ENCODE measurements at places on chromosomes 5 and 9. TPM values are rescaled to one million over a fixed set of nuclear protein-coding genes. Genes with fewer than 3 reads are reported as not detected.

- no peaks in the 10 kb centered on the region for H3K36me3 ChIP-seq
- H3K27me3 ChIP-seq = no peaks in the 10 kb centered on the region
- DNase-seq = no peak
- H3K4me1 ChIP-seq = no peaks in the 10 kb centered on the region
- no peak overlapping the region for H3K27ac ChIP-seq
- H3K4me3 ChIP-seq = no peak overlapping the region
Measured at GRCh38 chr9:125537442-125538091, 169.4 kb downstream of the MAPKAP1 start.

- DNase-seq = no peak
- H3K4me1 ChIP-seq = no peaks in the 10 kb centered on the region
- no peak overlapping the region for H3K4me3 ChIP-seq
Measured at GRCh38 chr9:113844466-113844865, 31.6 kb upstream of the ZNF618 start.

DNA sequence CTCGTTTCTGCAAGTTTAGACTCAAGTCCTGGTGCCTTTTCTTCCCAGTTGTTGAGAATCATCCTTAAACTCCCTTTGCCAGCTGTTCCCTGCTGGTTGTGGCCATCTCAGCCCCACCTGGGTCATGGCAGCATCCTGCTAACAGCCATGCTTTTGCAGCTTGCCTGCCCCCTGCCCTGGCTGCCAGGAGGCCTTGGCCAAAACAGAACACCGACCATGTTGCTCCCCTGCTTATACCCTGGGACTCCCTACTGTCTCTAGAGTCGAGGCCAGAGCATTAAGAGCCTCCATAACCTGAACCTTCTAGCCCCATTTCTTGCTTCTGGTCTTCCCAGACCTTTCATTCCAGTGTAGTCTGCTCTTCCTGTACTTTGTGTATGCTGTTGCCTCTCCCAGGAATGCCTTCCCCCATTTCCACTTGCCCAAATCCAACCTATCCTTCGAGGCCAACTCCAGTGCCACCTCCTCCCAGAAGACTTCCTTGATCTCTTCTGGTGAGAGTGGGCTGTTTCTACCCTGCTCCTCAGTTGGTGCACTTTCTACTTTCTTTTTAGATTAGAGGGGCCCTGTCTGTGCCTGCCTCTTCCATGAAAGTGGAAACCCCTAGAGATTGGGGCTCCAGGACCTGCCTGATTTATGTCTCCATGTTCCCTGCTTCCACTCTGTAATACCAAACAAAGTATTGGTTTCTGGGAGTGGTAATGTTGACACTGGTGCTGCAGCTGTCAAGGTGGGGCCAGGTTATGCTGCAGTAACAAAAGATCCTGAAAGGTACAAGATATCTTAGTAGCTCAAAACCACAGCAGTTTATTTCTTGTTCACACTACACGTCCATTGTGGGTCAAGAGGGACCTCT lies 88.2 kb downstream of the AMBP start:
- no peaks in the 10 kb centered on the region for H3K27me3 ChIP-seq
- no peak overlapping the region for H3K4me3 ChIP-seq
- H3K4me1 ChIP-seq = no peaks in the 10 kb centered on the region
- no peak overlapping the region for H3K27ac ChIP-seq
- DNase-seq = no peak

EIF4EBP3 gene
- total RNA-seq = 10.1 TPM

ANKRD31 gene
- total RNA-seq = 0.13 TPM

DNA sequence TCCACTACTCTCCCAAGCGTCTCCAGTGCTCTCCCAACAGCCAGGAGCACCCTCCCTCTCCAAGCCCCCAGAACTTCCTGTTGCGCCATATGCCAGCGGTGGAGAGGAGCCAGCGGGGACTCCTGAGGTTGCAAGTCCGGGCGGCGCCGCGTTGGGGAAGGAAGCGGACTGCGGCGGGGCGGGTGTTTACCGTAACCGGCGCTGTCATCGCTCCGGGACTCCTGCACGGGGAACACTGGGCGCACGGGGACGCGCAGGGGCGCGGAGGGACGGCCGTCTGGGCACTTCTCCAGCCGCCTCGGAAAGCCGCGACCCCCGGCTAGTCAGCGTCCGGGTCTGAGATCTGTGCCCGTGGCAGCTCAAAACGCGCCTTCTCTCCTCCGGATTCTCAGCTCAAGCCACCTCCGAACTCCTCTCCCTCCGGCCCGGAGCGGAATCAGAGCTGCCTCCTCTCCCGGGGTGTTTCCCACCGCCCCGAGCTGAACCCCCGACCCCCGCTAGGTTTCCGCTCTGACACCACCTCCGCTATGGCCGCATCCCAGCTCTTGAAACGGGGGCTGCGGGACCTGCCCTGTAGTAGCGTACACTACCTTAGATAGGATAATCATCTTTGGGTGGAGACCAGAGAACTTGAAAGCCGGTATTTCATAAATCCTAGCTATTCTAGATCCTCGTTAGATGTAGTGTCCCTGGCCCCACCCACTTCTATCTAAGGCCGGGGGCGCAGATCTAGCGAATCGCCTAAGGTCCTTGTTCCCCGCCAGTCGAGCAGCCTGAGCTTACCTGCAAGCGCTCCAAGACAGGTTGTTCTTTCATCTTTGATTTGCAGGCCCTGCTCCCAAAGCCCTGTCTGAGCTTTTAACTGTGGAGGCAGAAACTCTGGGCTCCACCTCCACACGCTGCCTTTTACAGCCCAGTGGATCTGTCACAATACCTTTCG lies at the start of gene TRPM6:
Gene TRPM6 (minus strand): TSS at position 881 of the 940 bp plus-strand sequence. CDS start 65 bp downstream, at position 816.
- H3K27ac ChIP-seq = no peak within 1 kb of the TSS
- H3K27me3 ChIP-seq = no peaks in the 10 kb centered on the region
- DNase-seq = peak; percentile 78

GRCh38 chr9:71767163-71767775 lies 1.0 kb downstream of the CEMIP2 start:
- H3K4me1 ChIP-seq = no peaks in the 10 kb centered on the region
- no peaks in the 10 kb centered on the region for H3K27me3 ChIP-seq
- no peak overlapping the region for H3K27ac ChIP-seq
- peaks cover 5% of the 10 kb centered on the region for H3K36me3 ChIP-seq
- no peak for DNase-seq
- H3K4me3 ChIP-seq = peak overlapping the region; percentile 96

DNA sequence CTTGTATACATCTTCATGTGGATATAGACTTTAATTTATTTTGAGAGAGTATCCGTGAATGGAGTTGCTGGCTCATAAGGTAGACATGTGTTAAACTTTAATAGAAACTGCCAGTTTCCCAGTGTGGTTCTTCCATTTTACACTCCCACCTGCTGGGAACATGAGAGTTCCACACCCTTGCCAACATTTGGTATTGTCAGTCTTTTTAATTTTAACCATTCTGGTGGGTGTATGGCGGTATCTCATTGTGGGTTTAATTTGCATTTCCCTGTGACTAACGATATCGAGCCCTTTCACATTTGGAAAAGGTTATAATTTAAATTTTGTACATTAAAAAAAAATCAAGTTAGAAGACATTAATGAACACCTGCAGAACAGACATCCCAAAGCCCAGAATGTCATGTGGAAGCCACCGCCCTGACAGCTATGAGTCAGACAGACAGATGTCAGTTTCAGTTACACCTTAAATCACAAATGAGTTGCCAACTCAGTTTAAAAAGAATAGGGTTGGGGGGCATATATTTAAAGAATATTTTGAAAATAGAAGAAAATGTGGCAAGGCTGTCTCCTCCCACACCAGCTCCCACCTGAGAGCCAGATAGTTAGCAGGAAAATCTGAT lies 36.9 kb downstream of the ANKRD33B start:
- H3K36me3 ChIP-seq = no peaks in the 10 kb centered on the region
- H3K27me3 ChIP-seq = no peaks in the 10 kb centered on the region
- no peak for DNase-seq
- no peak overlapping the region for H3K4me3 ChIP-seq

DNA sequence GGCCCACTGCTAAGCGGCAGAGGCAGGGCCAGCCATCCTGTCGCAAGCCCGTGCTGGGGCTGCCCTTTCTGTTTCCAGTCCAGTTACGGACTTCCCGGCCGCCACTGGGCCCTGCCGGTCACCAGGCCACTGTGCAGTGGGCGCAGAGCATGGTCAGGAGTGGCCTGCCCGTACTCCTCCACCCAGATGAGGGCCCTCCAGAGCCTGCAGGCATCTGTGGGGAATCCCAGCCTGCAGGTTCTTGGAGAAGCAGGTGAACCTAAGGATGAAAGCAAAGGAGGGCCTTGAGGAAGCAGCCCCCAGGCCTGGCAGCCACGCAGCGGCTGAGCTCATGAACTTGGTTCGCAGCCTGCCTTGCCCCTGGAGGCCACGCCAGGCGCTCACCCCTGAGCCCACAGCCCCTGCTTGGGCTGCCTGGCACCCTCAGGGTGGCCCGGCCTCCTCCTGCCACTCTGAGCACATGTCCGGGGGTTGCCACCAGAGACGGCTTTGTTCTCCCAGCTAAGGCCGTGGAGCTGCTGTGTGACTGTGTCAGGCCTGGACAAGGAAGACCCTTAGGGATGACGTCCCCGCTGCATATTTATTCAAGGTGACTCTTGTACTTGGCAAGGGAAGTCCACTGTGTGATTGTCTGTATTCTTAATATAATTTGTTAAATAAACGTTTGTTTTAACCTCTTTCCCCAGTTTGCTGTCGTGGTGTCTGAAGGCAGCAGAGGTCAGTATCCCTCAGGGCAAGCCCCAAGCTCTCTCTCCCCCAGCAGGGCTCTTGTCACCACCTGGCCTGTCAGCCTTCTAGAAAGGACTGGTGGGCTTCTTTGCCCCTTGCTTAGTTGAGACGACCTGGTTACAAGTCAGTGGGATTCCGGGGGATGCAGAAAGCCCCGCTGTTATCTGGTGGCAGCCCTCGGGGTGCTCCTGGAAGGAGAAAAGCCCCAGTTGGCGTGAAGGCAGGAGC lies 107.1 kb upstream of the LMX1B start:
- no peak for DNase-seq
- H3K36me3 ChIP-seq = no peaks in the 10 kb centered on the region
- H3K4me1 ChIP-seq = no peaks in the 10 kb centered on the region
- no peak overlapping the region for H3K27ac ChIP-seq
- no peaks in the 10 kb centered on the region for H3K27me3 ChIP-seq

DNA sequence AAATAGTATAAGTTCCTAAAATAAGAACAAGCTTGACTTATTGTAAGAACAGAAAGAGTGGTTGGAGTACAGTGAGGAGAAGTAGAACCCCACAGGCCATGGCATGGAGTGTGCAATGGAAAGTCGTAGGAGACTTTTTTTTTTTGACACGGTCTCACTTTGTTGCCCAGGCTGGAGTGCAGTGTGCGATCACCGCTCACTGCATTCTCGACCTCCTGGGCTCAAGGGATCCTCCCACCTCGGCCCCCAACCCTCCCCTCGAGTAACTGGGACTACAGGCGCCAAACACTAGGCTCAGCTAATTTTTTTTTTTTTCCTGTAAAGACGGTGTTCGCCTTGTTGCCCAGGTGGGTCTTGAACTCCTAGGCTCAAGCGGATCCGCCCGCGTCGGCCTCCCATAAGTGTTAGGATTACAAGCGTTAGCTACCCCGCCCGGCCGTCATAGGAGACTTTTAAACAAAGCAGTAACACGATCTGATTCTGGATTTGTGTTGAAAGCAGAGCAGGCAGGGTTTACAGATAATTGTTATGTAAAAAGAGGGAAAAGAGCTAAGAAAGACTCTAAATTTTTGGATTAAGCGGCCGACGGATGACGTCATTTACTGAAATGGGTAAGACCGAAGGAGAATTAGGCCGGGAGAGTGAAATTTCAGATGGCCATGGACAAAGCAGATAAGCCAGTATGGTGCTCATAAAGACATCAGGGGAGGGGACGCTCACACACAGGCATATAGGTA lies 752 bp downstream of the TSTD2 start:
- H3K27me3 ChIP-seq = no peaks in the 10 kb centered on the region
- DNase-seq = peak; percentile 67
- H3K27ac ChIP-seq = peak overlapping the region; percentile 96
- H3K4me3 ChIP-seq = peak overlapping the region; percentile 93

AQP3 gene
- total RNA-seq = 1.6 TPM

GCNT4 gene
- 0.63 TPM for total RNA-seq

- H3K36me3 ChIP-seq = peaks cover 17% of the 10 kb centered on the region
- no peak for DNase-seq
Measured at GRCh38 chr5:147996379-147996778, 67.4 kb upstream of the SPINK5 start.

- peaks cover 26% of the 10 kb centered on the region for H3K27me3 ChIP-seq
- peak within 1 kb of the TSS; percentile 81 for H3K4me3 ChIP-seq
- H3K36me3 ChIP-seq = no peaks in the 10 kb centered on the region
- no peak within 1 kb of the TSS for H3K27ac ChIP-seq
- peak; percentile 75 for DNase-seq
Measured at GRCh38 chr5:133612249-133612860, at the start of gene FSTL4. Gene FSTL4, minus strand, starts transcription at chr5:133612541.

PHPT1 gene
- total RNA-seq = 175 TPM

PGM5 gene
- not detected for total RNA-seq

PCDH12 gene
- not detected for total RNA-seq

PTPRD gene
- total RNA-seq = 32.5 TPM

- DNase-seq = no peak
- peaks cover 11% of the 10 kb centered on the region for H3K36me3 ChIP-seq
- H3K27me3 ChIP-seq = no peaks in the 10 kb centered on the region
- no peak overlapping the region for H3K27ac ChIP-seq
- H3K4me1 ChIP-seq = no peaks in the 10 kb centered on the region
Measured at GRCh38 chr5:9212605-9213004, 333.3 kb downstream of the SEMA5A start.

GRCh38 chr9:87270221-87270847 lies 227.3 kb upstream of the DAPK1 start:
- no peak overlapping the region for H3K4me3 ChIP-seq
- no peaks in the 10 kb centered on the region for H3K4me1 ChIP-seq
- no peaks in the 10 kb centered on the region for H3K36me3 ChIP-seq
- no peak for DNase-seq
- H3K27ac ChIP-seq = no peak overlapping the region

DNA sequence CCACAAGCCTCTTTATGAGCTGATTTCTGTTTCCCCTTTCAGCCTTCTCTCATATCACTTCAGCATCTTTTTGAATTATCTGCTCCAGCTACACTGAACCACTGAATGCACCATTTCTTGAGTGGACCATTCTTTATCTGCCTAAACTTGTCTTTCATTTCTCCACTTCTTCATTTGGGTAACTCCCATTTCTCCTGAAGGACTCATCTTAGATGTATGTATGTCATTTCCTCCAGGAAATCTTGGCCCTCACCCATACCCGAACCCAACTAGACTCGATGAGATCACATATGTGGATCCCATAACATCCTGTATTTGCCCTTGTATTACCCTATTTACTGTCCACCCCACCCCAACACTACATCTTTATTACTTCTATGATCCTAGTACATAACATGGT lies 249.8 kb downstream of the KIF4B start:
- no peak overlapping the region for H3K27ac ChIP-seq
- H3K27me3 ChIP-seq = no peaks in the 10 kb centered on the region
- H3K36me3 ChIP-seq = no peaks in the 10 kb centered on the region

GRCh38 chr9:72424131-72424530 lies 59.1 kb upstream of the ZFAND5 start:
- H3K27ac ChIP-seq = no peak overlapping the region
- H3K36me3 ChIP-seq = no peaks in the 10 kb centered on the region

DNA sequence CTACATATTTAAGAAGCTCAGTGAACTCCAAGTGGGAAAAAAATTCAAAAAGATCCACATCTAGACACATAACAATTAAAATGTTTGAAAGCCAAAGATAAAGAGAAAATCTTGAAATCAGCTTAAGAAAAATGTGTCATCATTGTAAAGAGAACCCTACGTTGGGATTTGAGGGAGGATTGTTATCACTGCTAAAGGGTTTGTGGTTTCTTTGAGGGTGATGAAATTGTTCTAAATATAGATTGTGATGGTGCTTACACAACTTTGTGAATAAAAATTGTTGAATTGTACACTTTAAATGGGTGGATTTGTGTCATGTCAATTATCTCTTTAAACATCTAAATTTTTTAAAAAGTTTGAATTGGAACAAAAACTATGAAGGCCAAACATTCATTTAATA lies 92.2 kb upstream of the ADAMTS19 start:
- H3K36me3 ChIP-seq = peaks cover 3% of the 10 kb centered on the region
- no peak for DNase-seq
- H3K4me1 ChIP-seq = no peaks in the 10 kb centered on the region
- H3K27ac ChIP-seq = no peak overlapping the region
